Naive thymus-derived CD4-positive, alpha-beta T cell (primary cell): ENCODE measurements at places on chromosomes 13 and 19. TPM values are rescaled to one million over a fixed set of nuclear protein-coding genes. Genes with fewer than 3 reads are reported as not detected.

GRCh38 chr13:42814868-42815267 lies 33.5 kb downstream of the FAM216B start:
- H3K4me1 ChIP-seq: no peaks in the 10 kb centered on the region
- H3K4me3 ChIP-seq: no peak overlapping the region
- no peaks in the 10 kb centered on the region for H3K36me3 ChIP-seq
- DNase-seq: no peak

DIS3 gene
- 39.2 TPM for total RNA-seq

DNA sequence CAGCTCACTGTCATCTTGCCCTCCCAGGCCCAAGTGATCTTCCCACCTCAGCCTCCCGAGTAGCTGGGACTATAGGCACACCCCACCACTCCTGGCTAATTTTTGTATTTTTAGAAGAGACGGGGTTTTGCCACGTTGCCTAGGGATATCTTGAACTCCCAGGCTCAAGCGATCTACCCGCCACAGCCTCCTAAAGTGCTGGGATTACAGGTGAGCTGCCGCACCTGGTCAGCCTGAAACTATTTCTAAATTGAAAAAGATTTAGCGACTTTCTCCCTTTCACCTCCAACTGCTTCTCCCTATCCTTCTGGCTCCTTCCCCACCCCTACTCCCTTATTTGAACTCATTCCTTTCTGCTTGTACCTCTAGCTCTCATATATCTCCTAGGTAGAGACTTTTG lies 19.8 kb upstream of the NAA16 start:
- H3K27ac ChIP-seq: no peak overlapping the region
- H3K27me3 ChIP-seq: no peaks in the 10 kb centered on the region
- no peak for DNase-seq
- no peaks in the 10 kb centered on the region for H3K36me3 ChIP-seq
- H3K4me3 ChIP-seq: no peak overlapping the region

DNA sequence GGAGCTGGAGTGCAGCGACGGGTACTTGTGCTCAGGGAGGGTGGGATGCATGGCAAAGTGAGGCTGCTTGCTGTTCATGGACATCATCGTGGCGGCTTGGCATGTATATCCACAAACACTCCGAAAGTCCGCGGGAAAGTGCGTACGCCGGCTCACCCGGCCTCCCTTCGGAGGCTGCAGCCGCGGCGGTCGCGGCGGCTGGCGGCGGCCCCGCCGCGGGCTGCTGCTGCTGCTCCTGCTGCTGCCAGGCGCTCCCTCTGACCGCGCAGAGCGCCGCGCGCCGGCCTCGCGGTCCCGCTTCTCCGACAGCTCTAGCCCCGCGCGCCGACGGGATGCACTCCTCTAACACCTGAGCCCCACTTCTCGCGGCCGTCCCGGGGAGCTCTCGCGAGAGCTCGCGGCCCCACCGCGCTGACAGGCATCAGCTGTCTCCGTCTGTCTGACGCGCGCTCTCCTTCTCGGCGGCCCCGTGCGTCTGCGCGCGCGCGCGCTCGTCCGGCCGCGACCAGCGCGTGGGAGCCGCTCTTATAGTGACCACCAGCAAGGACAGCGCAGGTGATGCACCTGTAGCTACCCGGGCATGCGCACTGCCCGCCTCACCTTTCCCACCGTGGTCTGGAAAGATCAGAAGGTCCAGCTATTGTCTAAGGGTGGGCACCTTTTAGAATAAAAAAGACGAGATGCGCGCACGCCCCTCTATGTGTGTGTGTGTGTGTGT lies at the start of gene POU4F1:
Gene POU4F1, minus strand, starts transcription at position 313 of the 718 bp plus-strand sequence. Its CDS starts 226 bp downstream, at position 87.
- peak within 1 kb of the TSS; percentile 43 for H3K4me3 ChIP-seq
- no peak for DNase-seq
- H3K27me3 ChIP-seq: peaks cover 44% of the 10 kb centered on the region
- no peaks in the 10 kb centered on the region for H3K36me3 ChIP-seq
- H3K27ac ChIP-seq: no peak within 1 kb of the TSS

DNA sequence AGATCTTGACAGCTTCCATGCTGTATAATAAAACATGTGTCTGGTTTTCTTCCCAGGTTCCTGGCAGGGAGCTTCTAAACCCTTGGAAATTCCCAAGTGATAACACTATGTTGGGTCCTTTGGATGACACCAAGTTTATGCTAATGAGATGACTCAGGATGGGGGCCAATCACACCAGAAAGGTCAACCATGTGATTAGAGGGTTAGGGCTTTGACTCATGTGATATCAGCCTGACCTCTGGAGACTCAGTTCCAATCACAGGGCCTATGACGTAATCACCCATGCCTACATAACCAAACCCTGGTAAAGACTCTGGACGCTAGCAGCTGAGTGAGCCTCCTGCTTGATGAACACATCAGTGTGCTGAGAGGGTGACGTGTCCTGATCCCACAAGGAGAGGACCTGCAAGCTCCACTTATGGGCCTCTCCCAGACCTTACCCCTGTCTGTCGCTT lies 203.6 kb downstream of the DCLK1 start:
- H3K27ac ChIP-seq: no peak overlapping the region
- H3K4me1 ChIP-seq: no peaks in the 10 kb centered on the region
- no peaks in the 10 kb centered on the region for H3K36me3 ChIP-seq
- no peaks in the 10 kb centered on the region for H3K27me3 ChIP-seq
- DNase-seq: no peak
- no peak overlapping the region for H3K4me3 ChIP-seq

GRCh38 chr19:3479177-3479833 lies 1.0 kb downstream of the SMIM24 start:
- no peak overlapping the region for H3K27ac ChIP-seq
- H3K27me3 ChIP-seq: no peaks in the 10 kb centered on the region
- no peaks in the 10 kb centered on the region for H3K36me3 ChIP-seq
- H3K4me3 ChIP-seq: no peak overlapping the region
- H3K4me1 ChIP-seq: peaks cover 6% of the 10 kb centered on the region

DNA sequence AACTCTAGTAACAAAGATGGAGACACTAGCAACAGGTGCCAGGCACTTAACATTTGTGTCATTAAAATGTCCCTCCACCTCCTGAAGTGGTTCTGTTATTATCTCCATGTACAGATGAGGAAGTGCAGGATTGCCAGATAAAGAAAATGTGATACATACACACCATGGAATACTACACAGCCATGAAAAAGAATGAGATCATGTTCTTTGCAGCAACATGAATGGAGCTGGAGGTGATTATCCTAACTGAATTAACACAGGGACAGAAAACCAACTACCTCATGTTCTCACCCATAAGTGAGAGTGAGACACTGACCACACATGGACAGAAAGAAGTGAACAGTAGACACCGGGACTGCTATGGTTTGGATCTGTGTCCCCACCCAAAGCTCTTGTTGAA lies 60.5 kb downstream of the ZNF557 start:
- no peaks in the 10 kb centered on the region for H3K27me3 ChIP-seq
- DNase-seq: no peak
- peaks cover 9% of the 10 kb centered on the region for H3K36me3 ChIP-seq
- H3K4me1 ChIP-seq: no peaks in the 10 kb centered on the region

DNA sequence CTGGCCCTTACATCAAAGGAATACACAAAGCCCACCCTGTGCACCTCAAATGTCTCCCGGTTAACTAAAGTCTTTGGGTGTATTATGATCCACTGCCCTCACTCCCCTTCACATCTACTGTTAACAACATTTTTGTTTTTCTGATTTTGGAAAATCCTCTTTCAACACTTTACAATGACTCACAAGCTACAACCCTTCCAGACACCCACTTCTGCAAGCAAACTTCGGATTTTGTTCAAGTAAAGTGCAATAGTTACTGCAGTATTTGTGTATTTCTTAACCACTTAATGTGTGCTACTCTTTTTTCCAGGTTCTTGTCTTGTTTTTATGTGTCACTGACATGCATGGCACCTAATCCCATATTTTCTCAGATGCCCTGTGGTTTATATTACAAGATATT lies 101.1 kb downstream of the EDNRB start:
- DNase-seq: no peak
- no peaks in the 10 kb centered on the region for H3K27me3 ChIP-seq
- H3K4me3 ChIP-seq: no peak overlapping the region
- no peak overlapping the region for H3K27ac ChIP-seq

POLR2I gene
- total RNA-seq: 34.8 TPM

- no peaks in the 10 kb centered on the region for H3K27me3 ChIP-seq
- H3K36me3 ChIP-seq: no peaks in the 10 kb centered on the region
- DNase-seq: no peak
- no peaks in the 10 kb centered on the region for H3K4me1 ChIP-seq
- H3K4me3 ChIP-seq: no peak overlapping the region
- H3K27ac ChIP-seq: no peak overlapping the region
These were observed 340.0 kb downstream of the SPRY2 start for GRCh38 chr13:80000684-80001509.

DNA sequence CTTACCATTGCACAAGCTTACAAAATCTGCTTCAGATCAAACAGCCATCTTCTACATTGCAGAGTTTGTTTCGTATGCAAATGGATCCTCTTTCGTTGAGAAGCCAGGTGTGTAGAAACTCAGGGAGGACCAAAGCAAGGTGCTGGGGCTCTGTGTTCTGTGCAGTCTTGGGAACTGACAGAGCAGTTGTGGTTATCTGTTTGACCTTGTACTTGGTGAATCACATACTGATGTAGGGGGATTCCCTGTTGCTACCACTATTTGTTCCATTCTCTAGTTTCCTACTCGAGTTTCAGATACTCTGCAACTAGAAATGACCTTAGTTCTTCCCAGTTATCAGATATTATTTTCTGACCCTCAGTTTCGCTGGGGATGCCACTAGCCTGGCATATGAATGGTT lies 95.2 kb upstream of the CLDN10 start:
- H3K27me3 ChIP-seq: no peaks in the 10 kb centered on the region
- no peak for DNase-seq
- H3K36me3 ChIP-seq: no peaks in the 10 kb centered on the region
- H3K4me1 ChIP-seq: no peaks in the 10 kb centered on the region

DNA sequence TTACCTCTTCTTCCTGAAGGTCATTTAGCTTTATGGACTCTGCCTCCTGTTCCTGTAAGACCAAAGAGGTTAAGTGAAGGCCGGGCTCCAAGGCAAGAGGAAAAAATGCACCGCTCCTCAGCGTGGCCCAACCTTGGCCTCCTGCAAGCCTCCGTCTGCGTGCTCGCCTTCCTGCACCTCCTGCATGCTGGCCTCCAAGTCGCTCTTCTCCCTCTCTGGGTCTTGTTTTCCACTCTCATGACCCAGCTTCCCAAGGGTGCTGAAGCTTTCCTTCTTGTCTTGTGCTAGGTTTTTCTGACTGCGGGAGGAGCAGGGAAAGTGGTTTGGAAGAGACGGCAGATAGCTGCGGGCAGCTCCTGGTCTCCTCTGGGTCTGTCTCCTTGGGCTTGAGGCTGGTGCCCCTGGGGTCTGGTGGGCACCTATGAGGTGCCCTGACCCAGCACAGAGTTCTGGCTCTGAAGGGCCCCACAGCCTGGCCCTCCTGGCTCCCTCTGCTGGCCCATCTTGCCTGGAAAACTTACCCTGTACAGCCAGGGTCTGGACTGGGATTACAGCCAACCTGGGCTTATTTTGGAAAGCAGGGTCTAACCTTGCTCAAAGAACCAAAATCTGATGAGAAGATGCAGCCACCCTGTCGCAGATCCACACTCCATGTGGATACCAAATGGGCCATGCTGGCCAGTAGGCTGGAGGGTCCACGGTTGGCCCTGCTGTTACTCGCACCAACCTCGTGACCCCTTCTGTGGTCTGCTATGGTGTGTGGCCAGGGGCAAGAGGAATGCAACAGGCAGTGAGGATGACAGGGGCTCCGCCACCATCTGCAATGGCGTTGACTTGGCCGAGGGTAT lies 5.2 kb downstream of the C13orf46 start:
- no peak for DNase-seq
- H3K36me3 ChIP-seq: peaks cover 82% of the 10 kb centered on the region
- no peak overlapping the region for H3K4me3 ChIP-seq
- H3K27ac ChIP-seq: no peak overlapping the region
- H3K4me1 ChIP-seq: no peaks in the 10 kb centered on the region

DNA sequence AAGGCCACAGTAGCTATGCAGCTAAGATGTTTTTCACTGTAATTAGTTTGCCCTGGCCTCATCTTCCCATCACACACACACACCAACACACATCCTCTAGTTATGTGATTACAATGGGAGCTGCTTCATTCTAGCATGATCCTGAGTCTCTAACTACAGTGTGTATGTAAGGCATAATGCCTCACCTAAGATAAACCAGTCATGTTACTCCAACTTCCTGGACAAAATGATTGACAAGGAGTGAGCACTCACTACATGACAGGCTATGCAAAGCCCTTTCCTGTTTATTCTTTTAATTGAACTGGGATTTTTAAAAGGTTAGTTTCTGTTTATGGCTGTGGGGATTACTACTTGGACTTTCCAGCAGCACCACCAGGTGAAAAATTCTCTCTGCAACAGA lies 400.8 kb upstream of the ATXN8OS start:
- no peaks in the 10 kb centered on the region for H3K36me3 ChIP-seq
- no peaks in the 10 kb centered on the region for H3K27me3 ChIP-seq
- no peaks in the 10 kb centered on the region for H3K4me1 ChIP-seq
- no peak overlapping the region for H3K27ac ChIP-seq
- H3K4me3 ChIP-seq: no peak overlapping the region
- DNase-seq: no peak

- H3K4me3 ChIP-seq: no peak overlapping the region
- H3K36me3 ChIP-seq: no peaks in the 10 kb centered on the region
- H3K27ac ChIP-seq: no peak overlapping the region
- no peaks in the 10 kb centered on the region for H3K4me1 ChIP-seq
- no peak for DNase-seq
These were observed 202.8 kb upstream of the IRS2 start for GRCh38 chr13:109989155-109989554.

GRCh38 chr13:33057019-33057780 lies 41.0 kb downstream of the KL start:
- H3K4me1 ChIP-seq: no peaks in the 10 kb centered on the region
- no peaks in the 10 kb centered on the region for H3K27me3 ChIP-seq
- H3K36me3 ChIP-seq: no peaks in the 10 kb centered on the region

CD70 gene
- total RNA-seq: not detected

ZNF415 gene
- total RNA-seq: 0.93 TPM

GRCh38 chr13:78029901-78030300 lies 111.3 kb upstream of the EDNRB start:
- no peaks in the 10 kb centered on the region for H3K36me3 ChIP-seq
- no peaks in the 10 kb centered on the region for H3K27me3 ChIP-seq
- H3K4me1 ChIP-seq: no peaks in the 10 kb centered on the region
- DNase-seq: no peak
- no peak overlapping the region for H3K27ac ChIP-seq
